ENCODE measurements at places on chromosomes 1 and 21.

DNA sequence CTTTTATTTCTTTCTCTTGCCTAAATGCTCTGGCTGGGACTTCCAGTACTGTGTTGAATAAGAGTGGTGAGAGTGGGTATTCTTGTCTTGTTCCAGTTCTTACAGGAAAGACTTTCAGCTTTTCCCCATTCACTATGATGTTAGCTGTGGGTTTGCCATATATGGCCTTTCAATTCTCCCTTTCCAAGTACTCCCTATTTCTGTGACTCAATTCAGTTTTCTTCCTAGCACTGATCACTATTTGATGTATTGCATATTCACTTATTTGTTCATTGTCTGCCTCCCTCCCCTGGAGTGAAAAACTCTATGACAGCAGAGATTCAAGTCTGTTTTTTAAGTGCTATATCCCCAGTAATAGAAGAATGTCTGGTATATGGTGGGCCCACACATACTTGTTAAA is 618.2 kb upstream of the CAMK1G start:
- DNase-seq = no peak

GRCh38 chr1:18886003-18886335 is 16.4 kb downstream of the ALDH4A1 start:
- no peak for DNase-seq

GRCh38 chr1:113615425-113615824 is 143.9 kb downstream of the PHTF1 start:
- no peak for DNase-seq

DNA sequence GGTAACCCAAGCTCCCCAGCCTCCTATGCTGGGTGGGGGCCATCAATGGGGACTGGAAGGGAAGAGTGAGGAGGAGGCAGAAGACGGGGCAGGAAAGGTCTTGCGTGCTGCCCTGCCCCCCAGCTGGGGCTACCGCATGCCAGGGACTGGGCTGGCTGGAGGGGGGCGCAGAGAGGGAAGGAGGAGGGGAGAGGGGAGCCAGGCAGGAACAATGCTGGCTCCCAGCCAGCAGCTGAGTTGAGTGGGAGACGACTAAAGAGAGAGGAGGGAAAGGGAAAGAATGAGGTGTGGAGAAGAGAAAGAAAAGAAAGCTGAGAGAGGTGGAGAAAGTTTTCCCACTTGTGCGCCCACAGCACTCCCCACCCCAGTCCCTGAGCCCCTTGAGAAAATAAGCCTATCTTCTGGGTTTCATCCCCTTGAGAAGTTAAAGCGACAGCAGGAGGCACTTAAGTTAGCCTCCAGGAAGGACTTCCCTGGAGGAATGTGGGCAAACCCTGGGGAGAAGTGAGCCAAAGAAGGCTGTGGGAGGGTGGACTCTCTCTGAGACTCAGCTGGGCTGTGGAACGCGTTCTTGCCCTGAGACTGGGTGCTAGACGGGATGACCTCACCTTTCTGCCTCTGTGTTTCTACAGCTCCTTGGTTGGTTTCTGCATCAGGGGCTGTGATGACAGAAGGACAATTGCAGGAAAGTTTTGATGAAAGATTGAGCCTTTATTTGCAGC is 12.9 kb upstream of the NES start:
- DNase-seq = no peak
